Epithelial cell of proximal tubule (primary cell): ENCODE measurements at places on chromosomes 1 and 21. TPM values are rescaled to one million over a fixed set of nuclear protein-coding genes. Genes with fewer than 3 reads are reported as not detected.

DNA sequence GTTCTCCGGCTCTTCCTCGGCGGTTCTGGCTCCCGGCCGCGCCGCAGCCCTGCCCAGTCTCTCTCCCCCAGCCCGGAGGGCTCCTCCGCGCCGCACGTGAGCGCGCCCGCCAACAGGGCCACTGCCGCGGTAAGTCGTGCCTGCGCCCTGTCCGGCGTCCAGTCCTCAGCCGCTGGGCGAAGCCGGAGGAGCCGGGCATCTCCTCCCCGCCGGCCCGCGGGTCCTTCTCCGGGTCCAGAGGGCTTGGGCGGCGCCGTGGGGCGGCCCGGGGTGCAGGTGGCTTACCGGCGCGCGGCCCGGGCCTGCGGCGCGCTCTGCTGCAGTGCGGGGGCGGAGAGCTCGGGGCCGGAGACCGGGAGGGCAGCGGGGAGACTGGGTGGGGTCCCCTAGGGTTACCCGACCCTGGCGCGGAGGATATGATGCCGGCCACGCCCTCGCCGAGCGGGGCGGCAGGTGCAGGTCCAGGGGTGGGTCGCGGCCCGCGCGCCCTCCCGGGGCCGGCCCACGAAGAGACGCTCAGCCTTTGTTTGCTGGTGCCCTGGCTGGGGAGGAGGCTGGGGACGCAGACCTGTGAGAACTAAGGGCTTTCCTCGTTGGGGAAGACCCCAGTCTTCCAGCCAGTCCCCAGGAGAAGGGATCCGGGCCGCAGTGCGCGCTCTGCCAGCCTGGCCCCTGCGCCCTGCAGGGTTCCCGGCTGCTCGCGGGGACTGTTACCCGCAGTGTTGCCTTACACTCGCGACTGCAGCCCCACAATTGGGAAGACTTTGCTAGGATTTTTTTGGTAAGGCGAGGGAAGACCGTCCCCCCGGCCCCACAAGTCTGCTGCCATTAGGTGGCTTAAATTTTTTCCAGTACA lies at the start of gene DOP1B:
Gene DOP1B (plus strand): TSS at position 10 of the 856 bp plus-strand sequence. CDS start 7,910 bp downstream, outside the sequence.
- DNase-seq: no peak

GRCh38 chr1:231279081-231279480 lies 38.1 kb downstream of the GNPAT start:
- no peak for DNase-seq

- no peak for DNase-seq
Measured at GRCh38 chr1:167043752-167044488, 46.3 kb downstream of the GPA33 start.

DNA sequence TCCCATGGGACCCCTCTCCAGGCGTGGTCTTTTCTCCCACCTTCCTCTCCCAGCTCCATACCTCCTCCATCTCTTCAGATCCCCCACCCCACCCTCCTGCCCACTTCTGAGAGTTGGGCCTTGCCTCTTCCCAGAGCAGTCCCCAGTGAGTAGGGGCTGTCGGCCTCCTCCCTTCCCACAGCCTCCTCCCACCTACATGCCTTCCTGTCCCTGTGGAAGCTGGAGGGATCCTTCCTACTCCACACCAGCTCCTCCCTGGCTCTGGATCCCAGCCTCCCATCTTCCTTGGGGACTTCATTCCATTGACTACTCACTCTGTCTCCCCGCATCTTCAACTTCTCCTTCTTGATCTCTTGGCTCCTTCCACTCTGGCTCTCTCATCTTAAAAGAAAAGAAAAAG lies 24.9 kb downstream of the KCNQ4 start:
- DNase-seq: no peak

DNA sequence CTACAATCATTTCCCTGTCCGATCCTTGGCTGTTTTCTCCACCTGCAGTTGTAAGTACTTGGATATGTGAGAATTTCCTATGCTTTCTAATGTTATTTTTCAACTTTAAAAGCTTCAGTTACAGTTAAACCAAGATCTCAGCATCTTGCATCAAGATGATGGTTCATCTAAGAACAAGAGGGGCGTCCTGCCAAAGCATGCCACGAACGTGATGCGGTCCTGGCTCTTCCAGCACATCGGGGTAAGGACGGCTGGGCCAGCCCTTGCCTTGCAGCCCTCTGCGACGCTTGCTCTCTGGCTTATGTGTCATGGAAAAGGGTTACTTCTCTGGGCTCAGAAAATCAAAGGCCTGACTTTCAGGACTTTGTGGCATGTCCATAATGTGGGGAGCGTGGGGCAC lies 46.8 kb downstream of the PKNOX1 start:
- no peak for DNase-seq

DNA sequence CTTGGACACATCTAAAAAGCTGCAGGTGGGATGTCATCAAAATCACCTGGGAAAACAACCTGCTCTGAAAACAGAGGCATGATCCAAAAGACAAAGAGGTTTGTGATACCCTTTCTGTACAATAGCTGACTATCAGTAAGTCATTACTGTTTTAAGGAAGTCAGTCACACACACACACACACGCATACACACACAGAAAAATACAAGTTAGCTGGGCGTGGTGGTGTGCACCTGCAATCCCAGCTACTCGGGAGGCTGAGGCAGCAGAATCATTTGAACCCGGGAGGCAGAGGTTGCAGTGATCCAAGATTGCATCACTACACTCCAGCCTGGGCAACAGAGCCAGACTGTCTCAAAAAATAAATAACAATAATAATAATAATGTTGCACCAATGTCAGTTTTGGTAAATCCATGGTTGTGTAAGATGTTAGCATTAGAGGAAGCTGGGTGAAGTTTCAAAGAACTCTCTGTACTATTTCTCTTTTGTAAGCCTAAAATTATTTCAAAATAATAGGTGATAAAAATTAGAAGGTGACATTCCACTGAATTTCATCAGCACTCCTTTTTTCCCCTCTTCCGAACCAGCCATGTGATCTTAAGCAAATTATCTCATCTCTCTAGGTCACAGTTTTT lies 9.9 kb upstream of the HLCS start:
- no peak for DNase-seq

DNA sequence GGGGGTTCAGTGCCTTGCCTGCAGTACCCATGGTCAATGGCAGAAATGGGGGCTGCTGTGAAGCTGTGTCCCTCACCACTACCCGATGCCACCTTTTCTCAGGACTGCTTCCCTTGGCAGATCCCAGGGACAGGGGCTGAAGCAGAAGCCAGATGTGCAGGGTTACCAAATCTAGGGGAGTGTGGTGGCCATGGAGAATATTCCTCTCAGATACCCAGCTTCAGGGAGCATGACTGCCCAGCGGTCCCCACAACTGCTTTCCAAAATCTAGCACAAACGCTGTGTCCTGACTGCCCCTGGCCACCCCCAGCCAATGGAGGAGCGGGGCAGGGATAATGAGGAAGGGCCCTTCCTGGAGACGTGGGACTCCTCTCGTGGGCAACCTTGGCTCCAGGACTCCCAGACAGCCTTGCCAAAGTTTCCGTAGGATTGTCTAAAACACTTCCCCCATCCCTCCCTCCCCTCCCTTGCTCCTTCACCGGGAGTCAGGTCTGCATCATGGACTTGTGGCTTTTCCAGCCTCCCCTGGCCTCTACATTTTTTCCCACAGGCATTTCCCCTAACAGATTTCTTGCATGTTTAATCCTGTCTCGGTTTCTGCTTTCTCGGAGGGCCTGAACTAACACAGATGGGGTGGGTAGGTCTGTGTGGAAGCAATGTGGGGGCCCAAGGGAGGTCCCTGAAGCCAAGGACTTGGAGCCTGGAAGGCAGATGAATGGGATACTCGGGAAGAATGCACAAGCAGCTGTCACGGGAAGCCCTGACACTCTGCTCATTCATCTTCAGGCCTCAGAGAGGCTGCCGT lies 80.5 kb downstream of the OMA1 start:
- no peak for DNase-seq

DNA sequence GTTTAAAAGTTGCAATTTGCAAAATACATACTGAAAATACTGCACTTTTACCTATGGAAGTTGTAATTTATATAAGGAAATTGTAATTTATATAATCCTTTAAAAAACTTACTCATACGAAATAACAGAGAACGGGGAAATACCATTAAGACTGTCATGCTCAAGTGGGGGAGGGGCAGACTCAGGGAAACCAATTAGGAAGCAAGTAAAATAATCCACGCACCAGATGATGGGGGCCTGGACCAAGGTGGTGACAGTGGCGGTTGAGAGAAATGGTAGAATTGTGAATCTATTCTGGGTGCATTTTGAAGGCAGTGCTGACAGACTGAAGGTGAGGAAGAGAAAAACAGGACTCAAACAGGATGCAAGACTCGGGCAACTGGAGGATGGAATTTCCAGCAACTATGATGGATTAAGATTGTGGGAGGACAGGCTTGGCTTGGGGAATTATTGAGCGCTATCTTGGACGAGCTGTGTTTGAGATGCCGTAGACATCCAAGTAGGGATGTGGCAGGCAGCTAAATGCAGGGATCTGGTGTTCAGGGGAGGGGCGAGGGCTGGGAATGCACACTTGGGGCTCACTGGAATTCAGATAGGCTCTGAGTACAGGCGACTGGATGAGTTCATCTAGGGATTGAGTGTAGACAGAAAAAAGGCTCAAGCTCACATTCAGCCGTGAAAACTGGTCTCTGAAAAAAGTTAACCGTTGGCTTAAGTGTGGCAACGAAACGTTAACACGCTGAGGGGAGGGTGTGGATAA lies 977 bp downstream of the LCA5L start:
- no peak for DNase-seq

GRCh38 chr21:35259457-35259856 lies 210.4 kb upstream of the RUNX1 start:
- no peak for DNase-seq

Gene FAM167B
- 0.35 TPM in 1 of 2 replicates, not detected in the other for total RNA-seq

Gene GBP7
- total RNA-seq: not detected in 2 replicates

Gene MSH4
- 0.75 TPM in 1 of 2 replicates, not detected in the other for total RNA-seq
